Muscle of leg (tissue), 16 donors: ENCODE measurements at places on chromosomes 6 and 20. TPM values are rescaled to one million over a fixed set of nuclear protein-coding genes. Genes with fewer than 3 reads are reported as not detected.

Gene CFAP206
- total RNA-seq, result 0.22 TPM

Gene OR2B6
- 0.09 TPM for total RNA-seq

Gene POPDC3
- 48.5 TPM for total RNA-seq

Gene PPP1R10
- total RNA-seq, result 25.7 TPM

Gene PNPLA1
- not detected for total RNA-seq

Gene CEP85L
- total RNA-seq, result 41.9 TPM

Gene KCNK5
- total RNA-seq, result 1.5 TPM

Gene C6orf163
- total RNA-seq, result 3.8 TPM

Gene CAGE1
- 0.04 TPM for total RNA-seq

Gene BMP5
- 17.6 TPM for total RNA-seq

Gene COL12A1
- total RNA-seq, result 658 TPM

Gene GPX5
- not detected for total RNA-seq

Gene ZBTB46
- total RNA-seq, result 20.7 TPM

Gene ENPP1
- 13.7 TPM for total RNA-seq

Gene ISM1
- 1.4 TPM for total RNA-seq

Gene DDX43
- total RNA-seq, result 0.35 TPM

Gene DEFB124
- total RNA-seq, result 0.62 TPM

Gene CCN6
- 0.09 TPM for total RNA-seq

Gene THBD
- 5.1 TPM for total RNA-seq

Gene BEND6
- total RNA-seq, result 0.27 TPM

Gene DEFB112
- total RNA-seq, result not detected
